ENCODE measurements at places on chromosomes 6 and 20. TPM values are rescaled to one million over a fixed set of nuclear protein-coding genes. Genes with fewer than 3 reads are reported as not detected.

GRCh38 chr6:13586603-13587542 lies 12.5 kb downstream of the SIRT5 start:
- peak; percentile 3 for DNase-seq

The VTA1 gene
- total RNA-seq = 92.5 TPM

GRCh38 chr6:17998003-17998402 lies 10.6 kb upstream of the KIF13A start:
- no peak for DNase-seq

- no peak for DNase-seq
Observed at GRCh38 chr6:83854001-83854501, 891 bp downstream of the RIPPLY2 start.

The AHI1 gene
- total RNA-seq = 25.2 TPM

The SNRNP48 gene
- 25.4 TPM for total RNA-seq

- no peak for DNase-seq
Observed at GRCh38 chr6:145367149-145367548, 368.2 kb downstream of the EPM2A start.

GRCh38 chr6:53119772-53120409 lies 28.8 kb downstream of the GCM1 start:
- DNase-seq = peak; percentile 83

Data from myocyte (in vitro differentiated cells).